ENCODE measurements at places on chromosomes 16 and 17.

GRCh38 chr17:30225112-30225511, 10.4 kb downstream of the SLC6A4 start:
- DNase-seq: no peak

DNA sequence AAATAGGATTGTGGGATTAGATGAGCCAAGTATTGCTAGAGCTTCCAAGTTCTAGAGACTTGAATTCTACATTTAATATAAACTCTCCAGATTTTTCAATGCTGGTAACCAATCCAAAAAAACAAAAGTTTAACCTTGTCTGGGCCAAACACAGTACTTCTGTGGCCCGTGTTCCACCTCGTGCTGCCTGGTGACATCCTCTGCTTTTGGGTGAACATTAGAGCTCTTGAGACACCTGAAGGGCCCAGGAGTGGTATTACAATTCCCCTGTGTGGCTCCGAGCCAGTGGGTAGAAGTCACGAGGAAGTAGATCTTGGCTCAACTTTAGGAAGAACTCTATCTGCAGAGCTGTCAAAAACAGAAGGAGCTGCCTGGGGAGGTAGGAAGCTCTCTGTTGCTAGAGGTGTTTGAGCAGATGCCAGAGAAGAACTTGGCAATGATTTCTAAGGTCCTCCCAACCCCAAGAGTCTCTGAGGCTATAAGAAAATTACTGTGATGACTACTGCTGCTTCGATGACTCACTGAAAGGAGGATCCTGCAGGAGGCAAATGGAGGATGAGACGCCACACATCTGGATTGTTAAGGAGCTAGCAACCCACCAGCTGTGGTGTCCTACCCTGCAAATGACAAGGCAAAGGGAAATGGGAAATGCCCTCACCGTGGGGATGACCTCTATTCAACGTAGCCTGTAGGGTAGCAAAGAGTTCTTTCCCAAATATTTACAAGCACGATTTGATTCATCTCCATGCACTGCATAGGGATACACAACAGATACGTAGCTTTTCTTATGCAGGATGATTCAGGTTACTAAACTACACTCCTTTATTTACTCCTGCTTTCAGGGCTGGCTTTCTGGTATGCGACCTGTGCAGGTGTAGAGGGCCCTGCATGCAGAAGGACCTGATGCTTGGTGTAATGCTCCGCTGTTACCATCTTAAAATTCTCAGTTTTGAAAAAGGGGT, 45.8 kb upstream of the GAS7 start:
- DNase-seq: no peak

- DNase-seq: peak; percentile 75
Observed at GRCh38 chr17:78343543-78344201, 16.2 kb downstream of the SOCS3 start.

DNA sequence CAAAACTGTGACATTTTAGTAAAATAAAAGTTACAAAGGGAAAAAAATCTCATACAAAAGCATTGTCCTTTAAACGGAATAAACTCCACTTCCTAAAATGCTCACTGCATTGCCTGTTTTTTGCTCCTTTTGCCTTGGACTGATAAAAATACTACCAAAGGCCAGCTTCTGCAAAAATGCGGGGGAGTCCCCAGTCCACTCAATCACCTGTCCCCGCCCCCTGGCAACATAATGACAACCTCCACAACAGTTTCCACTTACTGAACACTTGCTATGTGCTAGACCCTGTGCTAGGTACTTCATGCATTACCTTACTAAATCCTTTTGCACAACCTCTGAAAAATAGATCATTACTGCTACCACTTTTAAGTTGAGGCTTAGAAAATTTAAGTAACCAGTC, 172.7 kb upstream of the CCL2 start:
- DNase-seq: no peak

GRCh38 chr16:63684149-63685101, 1437.4 kb downstream of the CDH11 start:
- DNase-seq: no peak

DNA sequence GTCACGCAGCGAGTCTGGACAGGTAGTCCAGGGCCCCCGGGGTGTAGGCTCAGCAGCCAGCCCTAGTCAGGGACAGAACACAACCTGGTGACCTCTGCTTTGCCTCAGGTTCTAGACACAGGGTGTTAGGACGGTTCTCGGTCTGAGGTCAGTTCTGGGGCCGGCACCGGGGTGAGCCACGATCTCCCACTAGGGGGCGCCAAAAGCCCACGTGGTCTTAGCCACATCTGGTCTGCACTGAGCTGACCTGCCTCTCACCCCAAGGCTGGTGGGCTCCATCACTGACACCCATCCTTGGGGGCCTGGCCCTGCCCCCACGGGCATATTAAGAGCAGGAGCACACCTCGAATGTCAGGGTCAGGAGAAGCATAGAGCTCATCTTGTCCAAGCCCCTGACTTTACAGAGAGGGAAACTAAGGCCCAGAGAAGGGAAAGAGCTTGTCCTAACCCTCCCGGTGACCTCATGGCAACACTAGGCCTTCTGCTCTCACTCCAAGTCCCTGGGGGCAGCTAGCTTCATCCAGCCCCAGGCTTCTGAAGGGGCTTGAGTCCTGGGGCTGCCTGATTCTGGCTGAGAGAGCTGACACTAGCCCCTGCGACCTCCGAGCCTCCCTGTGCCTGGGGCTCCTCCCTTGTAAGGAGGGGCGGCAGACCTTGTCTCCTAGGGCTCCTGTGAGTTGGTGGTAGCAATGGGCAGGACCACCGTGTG, 9.0 kb downstream of the SLC5A10 start:
- DNase-seq: peak; percentile 82

DNA sequence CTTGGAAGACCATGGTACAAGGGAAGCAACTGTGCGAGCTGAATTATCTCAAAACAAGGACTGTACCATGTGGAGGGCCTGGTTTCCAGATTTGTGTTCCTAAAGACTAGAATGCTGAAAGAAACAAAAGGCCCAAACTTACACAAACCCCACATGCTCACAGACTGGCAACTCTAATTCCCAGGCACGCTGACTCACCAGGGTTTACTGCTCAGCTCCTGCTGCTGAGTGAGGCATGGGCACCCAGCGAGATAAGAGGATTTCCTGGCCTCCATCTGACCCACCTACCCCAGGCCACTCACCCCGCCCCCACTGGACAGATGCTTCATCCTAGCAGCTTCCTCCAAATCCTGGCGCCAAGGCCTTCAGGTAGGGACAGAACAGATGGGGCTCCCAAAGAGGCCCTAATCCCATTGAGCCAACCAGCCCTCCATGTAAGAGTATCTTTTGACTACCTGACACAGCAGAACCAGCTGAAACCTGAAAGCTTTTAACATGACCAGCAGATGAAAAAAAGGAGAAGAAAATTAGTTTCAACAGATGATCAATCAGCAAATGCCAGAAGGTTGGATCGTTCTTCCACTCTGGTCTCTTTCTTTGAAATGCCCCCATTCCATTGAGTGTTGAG, 33.9 kb downstream of the DCUN1D3 start:
- no peak for DNase-seq

- no peak for DNase-seq
Observed at GRCh38 chr16:53566552-53567245, 63.7 kb upstream of the AKTIP start.

DNA sequence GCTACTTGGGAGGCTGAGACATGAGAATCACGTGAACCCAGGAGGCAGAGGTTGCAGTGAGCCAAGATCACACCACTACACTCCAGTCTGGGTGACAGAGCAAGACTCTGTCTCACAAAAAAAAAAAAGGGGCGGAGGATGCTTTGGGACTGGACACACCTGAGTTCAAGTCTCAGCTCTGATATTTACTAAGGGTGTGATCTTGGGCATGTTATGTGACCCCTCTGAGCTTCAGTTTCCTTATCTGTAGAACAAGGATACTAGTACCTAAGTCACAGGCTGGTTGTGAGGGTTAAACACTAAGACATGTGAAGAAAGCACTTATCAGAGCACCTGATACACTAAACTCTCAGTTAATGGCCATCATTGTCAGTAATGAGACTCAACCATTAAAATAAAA, 25.9 kb downstream of the HOXB1 start:
- DNase-seq: no peak

DNA sequence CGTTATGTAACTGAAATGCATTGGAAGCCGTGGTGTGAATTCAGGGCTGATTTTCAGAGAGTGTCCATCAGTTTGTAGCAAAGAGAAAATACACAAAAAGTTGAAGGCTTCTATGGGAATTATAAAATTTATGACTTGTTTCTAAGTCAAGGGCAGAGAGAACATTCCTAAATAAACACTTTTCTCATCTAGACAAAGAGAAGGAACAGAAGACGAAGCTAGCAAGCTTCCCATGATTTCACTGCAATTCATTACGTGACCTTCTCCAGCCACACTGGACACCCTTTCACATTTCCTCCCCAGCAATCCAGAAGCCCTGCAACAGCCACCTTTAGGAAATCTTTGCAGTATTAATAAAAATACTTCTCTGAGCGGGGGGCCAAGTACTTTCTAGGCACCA, 67.8 kb downstream of the TMEM100 start:
- DNase-seq: no peak

DNA sequence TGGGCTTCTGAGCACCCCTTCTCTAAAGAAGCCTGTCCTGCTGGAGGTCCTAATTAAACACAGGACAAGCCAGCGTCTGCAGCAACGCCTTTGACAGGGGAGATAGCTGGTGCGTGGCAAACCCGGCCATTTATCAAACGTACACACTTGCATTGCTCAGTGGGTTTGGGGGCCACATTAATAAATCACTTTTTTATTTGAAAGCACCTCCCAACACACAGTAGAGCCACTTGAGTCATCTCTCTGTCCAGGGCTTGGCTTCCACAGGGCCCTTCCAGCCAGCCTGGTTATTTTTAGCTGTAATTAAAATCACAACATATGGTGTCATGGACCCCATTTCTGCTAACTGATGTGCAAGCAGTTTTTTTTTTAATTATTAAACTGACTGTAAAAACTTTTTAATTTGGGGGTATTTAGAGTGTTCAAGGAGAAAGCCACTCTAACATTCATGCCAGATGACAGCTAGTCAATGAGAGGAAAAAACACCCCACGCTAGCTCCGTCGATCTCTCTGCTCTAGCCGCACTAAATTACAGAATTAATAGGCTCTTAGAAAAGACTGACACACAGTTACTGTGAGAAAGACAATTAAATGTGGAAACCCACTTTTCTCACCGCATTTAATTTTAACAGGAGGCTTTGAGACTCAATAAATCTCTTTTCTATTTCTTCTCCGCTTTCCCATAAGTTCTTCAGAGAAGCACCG, 201.0 kb upstream of the WSCD1 start:
- DNase-seq: no peak

DNA sequence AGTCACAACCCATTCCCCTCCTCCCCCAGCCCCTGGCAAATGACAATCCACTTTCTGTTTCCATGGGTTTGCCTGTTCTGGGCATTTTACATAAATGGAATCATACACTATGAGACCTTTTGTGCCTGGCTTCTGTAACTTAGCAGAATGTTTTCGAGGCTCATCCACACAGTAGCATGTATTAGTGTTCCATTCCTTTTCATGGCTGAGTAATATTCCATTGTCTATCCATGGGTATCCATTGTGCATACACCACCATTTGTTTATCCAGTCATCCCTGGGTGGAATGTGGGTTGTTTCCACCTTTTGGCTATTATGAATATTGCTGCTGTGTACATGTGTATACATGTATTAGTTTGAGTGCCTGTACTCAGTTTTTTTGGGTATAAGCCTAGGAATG, 33.7 kb upstream of the RCVRN start:
- DNase-seq: no peak

GRCh38 chr17:78558181-78558850, 18.9 kb downstream of the DNAH17 start:
- peak; percentile 22 for DNase-seq

DNA sequence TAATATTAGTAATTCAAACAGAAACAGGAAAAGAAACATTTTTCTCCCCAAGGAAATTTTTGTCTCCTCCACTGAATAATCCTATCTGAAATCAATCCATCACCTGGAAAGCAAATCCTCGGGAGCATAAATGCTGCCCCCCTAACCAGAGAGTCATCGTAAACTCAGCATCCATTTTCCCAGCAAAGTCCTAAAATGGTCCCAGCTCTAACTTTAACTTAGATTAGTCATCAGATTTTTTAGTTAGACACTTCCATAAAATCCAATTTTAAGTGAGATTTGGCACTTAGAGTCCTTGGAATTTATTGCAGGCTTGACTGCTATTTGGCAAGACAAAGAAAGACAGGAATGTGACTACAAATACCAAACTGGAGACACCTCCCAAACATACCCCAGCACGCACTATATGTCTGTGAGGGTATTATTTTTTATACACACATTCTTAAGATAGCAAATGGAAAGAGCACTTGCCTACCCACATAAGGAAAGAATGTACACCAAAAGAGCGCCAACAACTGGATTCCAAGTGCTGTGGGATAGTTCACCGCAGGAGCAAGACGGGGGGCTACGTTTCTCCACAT, 15.4 kb downstream of the SCO1 start:
- DNase-seq: no peak

DNA sequence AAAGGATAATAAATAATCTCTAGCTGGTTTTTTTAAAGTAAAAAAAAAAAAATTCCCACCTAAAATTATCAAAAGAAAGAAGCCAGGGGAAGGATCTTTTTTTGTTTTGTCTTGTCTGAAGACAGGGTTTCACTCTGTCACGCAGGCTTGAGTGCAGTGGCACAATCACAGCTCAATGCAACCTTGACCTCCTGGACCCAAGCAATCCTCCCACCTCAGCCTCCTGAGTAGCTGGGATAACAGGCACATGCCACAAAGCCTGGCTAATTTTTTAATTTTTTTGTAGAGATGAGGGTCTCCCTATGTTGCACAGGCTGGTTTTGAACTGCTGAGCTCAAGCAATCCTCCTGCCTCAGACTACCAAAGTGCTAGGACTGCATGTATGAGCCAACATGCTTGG, 78.4 kb upstream of the STAC2 start:
- no peak for DNase-seq

GRCh38 chr17:73703917-73704316, 59.7 kb upstream of the SDK2 start:
- DNase-seq: no peak

- no peak for DNase-seq
Observed at GRCh38 chr16:825341-826061, 25.0 kb upstream of the GNG13 start.

- DNase-seq: no peak
Observed at GRCh38 chr17:63775420-63775819, 1.4 kb downstream of the DDX42 start.

- DNase-seq: no peak
Observed at GRCh38 chr17:60604686-60605334, 4.8 kb downstream of the PPM1D start.

DNA sequence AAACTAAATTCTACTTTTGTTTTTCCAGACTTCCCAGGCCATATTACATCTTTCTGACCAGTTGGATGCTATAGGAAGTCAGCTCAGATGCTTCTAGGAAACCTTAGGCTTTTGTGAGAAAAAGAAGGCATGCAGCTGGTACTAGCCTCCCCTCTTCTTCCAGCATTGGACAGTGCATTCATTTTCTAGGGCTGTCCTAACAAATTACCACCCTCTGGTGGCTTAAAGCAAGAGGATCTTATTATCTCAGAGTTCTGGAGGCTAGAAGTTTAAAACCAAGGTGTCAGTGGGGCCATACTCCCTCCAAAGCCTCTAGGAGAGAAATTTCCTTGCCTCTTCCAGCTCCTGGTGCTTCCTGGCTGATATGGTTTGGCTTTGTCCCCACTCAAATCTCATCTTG, 467.8 kb downstream of the SLC39A11 start:
- DNase-seq: no peak
